ENCODE measurements at places on chromosomes 12 and 14. TPM values are rescaled to one million over a fixed set of nuclear protein-coding genes. Genes with fewer than 3 reads are reported as not detected.

TMBIM6 gene
- 256 TPM for total RNA-seq

DNA sequence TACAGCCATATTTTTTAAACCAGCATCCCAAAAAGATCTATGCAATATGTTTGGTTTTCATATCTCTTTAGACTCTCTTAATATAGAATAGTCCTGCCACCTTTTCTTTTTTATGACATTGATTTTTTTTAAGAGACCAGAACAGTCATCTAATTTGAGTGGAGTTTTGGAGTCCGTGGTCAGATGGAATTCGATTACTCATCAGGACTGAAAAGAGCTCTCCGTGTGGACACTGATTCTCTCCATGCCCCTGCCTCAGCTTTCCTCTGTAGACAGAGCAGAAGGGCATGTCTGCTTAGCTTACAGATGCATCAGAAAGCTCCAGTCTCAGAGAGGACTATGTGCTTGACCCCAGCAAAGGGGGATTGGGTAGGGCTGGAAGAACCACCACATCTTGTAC, 27.8 kb downstream of the SMCO2 start:
- no peak for DNase-seq
- no peaks in the 10 kb centered on the region for H3K36me3 ChIP-seq
- no peaks in the 10 kb centered on the region for H3K4me1 ChIP-seq
- no peak overlapping the region for H3K4me3 ChIP-seq

DNA sequence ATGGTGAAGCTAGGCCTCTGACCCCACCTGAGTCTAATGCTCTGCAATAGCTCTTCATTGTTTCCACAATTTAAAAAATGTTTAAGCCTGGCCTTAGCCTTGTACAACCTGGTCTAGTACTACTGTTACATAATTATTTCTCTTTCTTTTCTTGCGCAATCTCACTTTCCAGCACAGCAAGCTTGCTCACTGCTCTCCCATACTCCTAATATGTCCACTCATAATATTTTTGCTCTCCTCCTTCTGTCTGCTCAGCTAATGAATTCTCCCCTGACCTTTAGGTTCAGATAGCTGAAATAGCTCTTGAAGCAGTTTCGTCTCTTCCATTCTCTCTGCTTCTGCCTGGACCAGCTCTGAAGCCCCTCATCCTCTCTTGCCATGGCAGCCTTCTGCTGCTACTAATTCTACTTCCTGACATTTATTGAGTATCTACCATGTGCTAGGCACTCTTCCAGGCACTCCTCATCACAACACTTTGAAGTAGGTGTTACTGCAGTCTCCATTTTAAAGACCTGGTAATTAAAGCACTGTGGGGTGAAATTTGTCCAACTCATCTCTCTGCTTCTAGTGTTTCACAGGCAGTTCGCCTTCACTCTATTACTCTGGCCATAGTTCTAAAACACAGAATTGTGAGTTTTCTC, 2.8 kb upstream of the SLC48A1 start:
- no peaks in the 10 kb centered on the region for H3K36me3 ChIP-seq
- peaks cover 7% of the 10 kb centered on the region for H3K4me1 ChIP-seq
- peaks cover 23% of the 10 kb centered on the region for H3K27me3 ChIP-seq
- DNase-seq = no peak
- H3K4me3 ChIP-seq = no peak overlapping the region
- no peak overlapping the region for H3K27ac ChIP-seq

GRCh38 chr14:29926701-29927375, 809 bp downstream of the PRKD1 start:
- no peak overlapping the region for H3K27ac ChIP-seq
- no peaks in the 10 kb centered on the region for H3K36me3 ChIP-seq
- peak; percentile 69 for DNase-seq
- peaks cover 52% of the 10 kb centered on the region for H3K27me3 ChIP-seq
- peak overlapping the region; percentile 97 for H3K4me3 ChIP-seq

OVCH1 gene
- total RNA-seq = 0.06 TPM

GRCh38 chr14:44657696-44658388, 150.8 kb upstream of the FSCB start:
- DNase-seq = peak; percentile 55
- no peak overlapping the region for H3K27ac ChIP-seq
- no peaks in the 10 kb centered on the region for H3K27me3 ChIP-seq
- no peaks in the 10 kb centered on the region for H3K36me3 ChIP-seq
- H3K4me3 ChIP-seq = no peak overlapping the region
- H3K4me1 ChIP-seq = no peaks in the 10 kb centered on the region

DNA sequence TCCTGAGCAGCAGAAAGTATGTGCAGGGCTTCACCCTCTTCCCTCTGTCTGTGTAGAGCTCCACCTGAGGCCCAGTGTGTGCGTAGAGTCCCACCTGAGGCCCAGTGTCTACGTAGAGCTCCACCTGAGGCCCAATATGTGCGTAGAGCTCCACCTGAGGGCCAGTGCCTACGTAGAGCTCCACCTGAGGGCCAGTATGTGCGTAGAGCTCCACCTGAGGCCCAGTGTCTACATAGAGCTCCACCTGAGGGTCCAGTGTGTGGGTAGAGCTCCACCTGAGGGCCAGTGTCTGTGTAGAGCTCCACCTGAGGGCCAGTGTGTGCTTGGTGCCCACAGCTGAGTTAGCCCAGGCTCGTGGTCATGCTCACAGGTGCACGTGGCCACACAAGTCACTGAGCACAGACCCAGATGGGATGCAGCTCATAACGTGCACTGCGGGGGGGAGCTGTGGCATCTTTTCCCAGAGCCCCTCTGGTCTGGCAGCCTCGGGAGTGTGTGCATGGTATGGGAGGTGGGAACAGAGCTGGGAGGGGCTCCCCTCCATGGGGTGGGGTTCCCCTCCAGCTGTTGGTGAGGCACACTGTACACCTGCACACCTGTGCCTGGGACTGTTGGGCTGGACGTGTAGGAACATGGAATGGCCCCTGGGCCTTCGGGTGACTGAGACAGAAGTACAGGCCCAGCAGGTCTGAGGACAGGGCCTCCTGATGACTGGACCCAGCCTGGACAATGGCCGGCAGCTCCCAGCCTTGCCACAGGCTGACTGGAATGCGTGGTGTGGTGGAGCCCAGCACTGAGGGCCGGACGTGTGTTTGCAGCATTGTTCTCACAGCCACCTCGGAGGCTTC, 20.1 kb downstream of the PACS2 start:
- H3K4me1 ChIP-seq = no peaks in the 10 kb centered on the region
- H3K27ac ChIP-seq = no peak overlapping the region
- DNase-seq = no peak
- no peaks in the 10 kb centered on the region for H3K36me3 ChIP-seq
- no peak overlapping the region for H3K4me3 ChIP-seq

GRCh38 chr14:52124791-52125684, 56.2 kb upstream of the NID2 start:
- H3K27ac ChIP-seq = no peak overlapping the region
- no peak overlapping the region for H3K4me3 ChIP-seq
- DNase-seq = peak; percentile 27
- no peaks in the 10 kb centered on the region for H3K27me3 ChIP-seq

DNA sequence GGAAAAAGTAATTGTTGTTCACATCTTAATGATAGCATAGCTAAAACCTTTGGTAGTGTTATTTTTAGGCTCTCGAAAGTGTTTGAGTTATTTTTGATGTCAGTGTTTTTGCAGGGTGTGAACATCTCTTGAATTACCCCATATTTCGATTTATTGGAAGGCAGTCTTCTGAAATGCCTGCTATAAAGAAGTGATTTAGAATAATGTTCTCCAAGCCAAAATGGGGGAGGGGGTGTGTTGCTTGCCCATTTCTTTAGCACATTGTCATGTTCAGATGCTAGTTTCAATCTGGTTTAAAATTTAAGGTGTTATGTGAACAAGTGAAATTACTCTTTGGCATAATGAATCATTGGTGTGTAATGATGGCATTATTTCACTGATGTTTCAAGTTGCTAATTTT, 110.6 kb downstream of the SYNE2 start:
- peaks cover 10% of the 10 kb centered on the region for H3K36me3 ChIP-seq
- H3K4me3 ChIP-seq = no peak overlapping the region
- H3K4me1 ChIP-seq = no peaks in the 10 kb centered on the region
- no peak overlapping the region for H3K27ac ChIP-seq
- no peak for DNase-seq

RBP5 gene
- total RNA-seq = not detected

POTEM gene
- total RNA-seq = not detected

- H3K27me3 ChIP-seq = no peaks in the 10 kb centered on the region
- no peak overlapping the region for H3K4me3 ChIP-seq
- H3K36me3 ChIP-seq = no peaks in the 10 kb centered on the region
- H3K4me1 ChIP-seq = peaks cover 17% of the 10 kb centered on the region
- DNase-seq = no peak
Observed at GRCh38 chr14:64848239-64848638, 31.5 kb downstream of the SPTB start.

SIVA1 gene
- total RNA-seq = 231 TPM

DNA sequence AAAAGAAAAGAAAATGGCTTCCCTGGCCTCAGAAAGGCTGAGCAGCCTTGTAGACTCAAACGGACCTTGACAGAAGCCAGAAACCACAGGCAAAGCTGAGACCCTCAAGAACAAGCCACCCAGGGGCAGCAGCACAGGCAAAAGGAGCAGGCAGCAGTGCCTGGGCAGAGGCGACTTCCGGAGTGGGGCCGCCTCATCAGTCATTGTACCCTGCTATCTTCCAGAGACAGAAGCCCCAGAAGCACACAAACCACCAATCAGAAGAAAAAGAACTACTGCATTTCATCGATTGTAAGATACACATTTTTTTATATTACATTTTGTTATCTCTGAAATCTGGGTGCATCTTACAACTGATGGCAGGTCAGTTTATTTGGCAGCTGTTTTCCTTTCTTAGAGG, 58.2 kb upstream of the ZFP36L1 start:
- no peak overlapping the region for H3K4me3 ChIP-seq
- no peak for DNase-seq
- no peaks in the 10 kb centered on the region for H3K4me1 ChIP-seq

CACNA2D4 gene
- total RNA-seq = 8.5 TPM

GRCh38 chr14:102746634-102747438, 30.4 kb upstream of the TRAF3 start:
- DNase-seq = no peak
- H3K27me3 ChIP-seq = no peaks in the 10 kb centered on the region
- no peaks in the 10 kb centered on the region for H3K36me3 ChIP-seq
- H3K4me1 ChIP-seq = peaks cover 14% of the 10 kb centered on the region
- no peak overlapping the region for H3K27ac ChIP-seq

RPGRIP1 gene
- total RNA-seq = 3.4 TPM

MAGOHB gene
- 53.5 TPM for total RNA-seq

DNA sequence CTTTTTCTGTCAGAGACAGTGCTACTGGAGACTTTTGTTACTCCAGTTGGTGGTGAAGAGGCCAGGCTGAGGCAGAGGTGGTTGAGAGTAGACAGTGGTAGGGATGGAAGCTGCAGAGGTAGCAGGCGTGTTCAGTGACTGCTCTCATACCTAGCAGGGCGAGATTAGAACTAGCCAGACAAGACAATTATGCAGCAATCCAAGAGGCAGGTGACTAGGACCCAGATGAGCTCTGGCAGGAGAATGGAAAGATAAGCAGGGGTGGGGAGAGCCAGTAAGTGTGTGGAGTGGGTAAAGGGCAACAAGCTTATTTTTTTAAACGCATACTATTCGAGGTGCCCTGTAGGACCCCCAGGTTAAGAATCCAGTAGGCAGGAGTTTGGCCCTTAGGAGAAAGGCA, 4.8 kb downstream of the PPP1R36 start:
- H3K27me3 ChIP-seq = peaks cover 25% of the 10 kb centered on the region
- no peak for DNase-seq
- H3K27ac ChIP-seq = no peak overlapping the region
- no peak overlapping the region for H3K4me3 ChIP-seq

GRCh38 chr12:31387466-31387865, 61.5 kb upstream of the SINHCAF start:
- H3K36me3 ChIP-seq = peaks cover under 1% of the 10 kb centered on the region
- H3K27me3 ChIP-seq = no peaks in the 10 kb centered on the region
- peaks cover 56% of the 10 kb centered on the region for H3K4me1 ChIP-seq
- peak; percentile 31 for DNase-seq
- no peak overlapping the region for H3K4me3 ChIP-seq

NABP2 gene
- total RNA-seq = 27.9 TPM

CLEC4C gene
- not detected for total RNA-seq

SERPINA12 gene
- total RNA-seq = not detected

DNA sequence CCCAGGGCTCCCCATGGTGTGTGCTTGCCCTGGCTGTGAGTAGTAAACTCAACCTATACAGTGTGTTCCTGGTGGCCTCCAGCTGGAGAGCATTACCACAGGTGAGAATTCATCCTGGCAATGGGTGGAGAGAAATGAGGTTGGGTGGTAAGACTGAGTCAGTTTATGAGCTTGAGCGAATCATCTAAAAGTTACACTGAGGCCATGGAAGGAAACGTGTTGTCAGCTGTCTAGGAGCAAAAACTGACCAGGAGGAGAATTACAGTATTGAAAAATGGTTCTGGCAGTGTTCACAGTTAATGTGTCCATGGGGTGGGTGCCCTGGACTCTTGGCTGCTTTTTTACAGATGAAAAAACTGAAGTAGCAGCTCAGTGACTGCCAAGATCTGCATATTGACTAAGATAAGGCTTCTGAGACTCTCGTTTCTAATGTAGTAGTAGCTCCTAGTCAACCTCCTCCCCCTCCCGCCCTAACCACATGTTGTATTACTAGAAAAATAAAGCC, 202.0 kb upstream of the AMIGO2 start:
- H3K27me3 ChIP-seq = no peaks in the 10 kb centered on the region
- H3K4me1 ChIP-seq = peaks cover 4% of the 10 kb centered on the region
- no peaks in the 10 kb centered on the region for H3K36me3 ChIP-seq
- DNase-seq = no peak
- H3K4me3 ChIP-seq = no peak overlapping the region

DNA sequence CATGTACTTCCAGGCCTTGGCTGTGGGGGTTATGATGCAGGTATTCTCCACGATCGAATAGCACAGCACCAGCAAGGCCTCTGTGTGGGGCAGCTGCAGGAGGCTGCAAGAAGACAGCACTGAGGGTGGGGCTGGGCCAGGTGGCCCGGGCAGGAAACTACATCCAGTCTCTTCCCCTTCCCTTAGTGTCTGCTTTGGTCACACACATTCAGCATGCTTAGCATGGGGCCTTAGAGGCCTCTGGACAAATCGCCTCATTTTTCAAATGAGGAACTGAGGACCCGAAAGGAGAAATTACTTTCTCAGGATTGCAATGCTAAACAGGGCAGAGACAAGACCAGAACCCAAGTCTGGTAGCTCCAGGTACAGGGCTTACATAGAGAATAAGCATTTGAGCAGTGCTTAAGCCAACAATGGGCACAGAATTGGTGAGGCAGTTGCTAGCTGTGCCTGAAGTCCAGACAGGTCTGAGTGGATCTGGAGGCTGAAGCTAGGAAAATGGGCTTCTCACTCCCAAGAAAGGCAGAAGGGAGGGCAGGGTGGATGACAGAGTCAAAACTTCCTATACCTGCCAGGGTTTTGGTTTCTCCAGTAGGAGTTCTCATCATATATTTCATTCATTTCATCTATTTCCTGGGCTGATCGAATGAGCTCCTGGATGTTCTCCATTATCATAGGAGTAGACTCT, 3.5 kb downstream of the ACRBP start:
- H3K4me3 ChIP-seq = no peak overlapping the region
- H3K27me3 ChIP-seq = peaks cover 9% of the 10 kb centered on the region
- H3K4me1 ChIP-seq = no peaks in the 10 kb centered on the region
- no peak for DNase-seq
- no peak overlapping the region for H3K27ac ChIP-seq

All from neural progenitor cell (in vitro differentiated cells).